Fibroblast of gingiva (primary cell): ENCODE measurements at places on chromosomes 16 and 17.

GRCh38 chr16:70706948-70707465 is 21.2 kb upstream of the MTSS2 start:
- DNase-seq: peak; percentile 96

GRCh38 chr17:38892620-38893019 is 22.8 kb downstream of the LASP1 start:
- DNase-seq: no peak

DNA sequence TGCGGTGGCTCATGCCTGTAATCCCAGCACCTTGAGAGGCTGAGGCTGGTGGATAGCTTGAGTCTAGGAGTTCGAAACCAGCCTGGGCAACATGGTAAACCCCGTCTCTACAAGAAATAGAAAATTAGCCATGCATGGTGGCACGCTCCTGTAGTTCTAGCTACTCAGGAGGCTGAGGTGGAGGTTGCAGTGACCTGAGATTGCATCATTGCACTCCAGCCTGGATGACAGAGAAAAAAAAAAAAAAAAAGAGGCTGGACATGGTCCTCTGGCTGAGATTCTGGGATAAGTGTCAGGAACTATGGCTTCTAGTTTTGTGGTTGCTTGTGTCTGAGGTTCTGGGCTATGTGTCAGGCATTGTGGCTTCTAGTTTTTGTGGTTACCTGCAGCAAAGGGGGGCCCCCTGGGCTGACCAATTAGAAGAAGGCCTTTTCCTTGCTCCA is 7.0 kb downstream of the KSR1 start:
- DNase-seq: no peak

GRCh38 chr17:5078106-5079028 is at the start of gene ZFP3:
Gene ZFP3, plus strand, starts transcription at chr17:5078467. Its CDS starts 13,038 bp downstream, at chr17:5091505.
- peak; percentile 90 for DNase-seq

- DNase-seq: no peak
Observed at GRCh38 chr17:79085154-79085920, 10.7 kb downstream of the ENGASE start.

- no peak for DNase-seq
Observed at GRCh38 chr17:78643326-78643725, 66.1 kb upstream of the DNAH17 start.

DNA sequence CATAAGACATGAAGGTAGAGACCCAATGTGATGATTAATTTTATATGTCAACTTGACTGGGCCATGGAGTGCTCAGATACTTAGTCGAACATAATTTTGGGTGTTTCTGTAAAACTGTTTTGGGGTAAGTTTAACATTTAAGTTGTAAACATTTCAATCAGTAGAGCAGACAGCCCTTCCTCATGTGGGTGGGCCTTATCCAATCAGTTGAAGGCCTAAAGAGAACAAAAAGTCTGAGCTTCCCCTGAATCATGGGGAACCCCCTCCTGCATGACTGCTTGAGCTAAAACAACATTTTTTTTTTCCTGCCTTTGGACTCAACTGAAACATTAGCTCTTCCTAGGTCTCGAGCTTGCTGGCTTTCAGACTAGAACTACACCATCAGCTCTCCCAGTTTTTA is 327.3 kb upstream of the SOX9 start:
- DNase-seq: no peak

- DNase-seq: peak; percentile 56
Observed at GRCh38 chr17:38428643-38429371, 543 bp downstream of the ARHGAP23 start.

DNA sequence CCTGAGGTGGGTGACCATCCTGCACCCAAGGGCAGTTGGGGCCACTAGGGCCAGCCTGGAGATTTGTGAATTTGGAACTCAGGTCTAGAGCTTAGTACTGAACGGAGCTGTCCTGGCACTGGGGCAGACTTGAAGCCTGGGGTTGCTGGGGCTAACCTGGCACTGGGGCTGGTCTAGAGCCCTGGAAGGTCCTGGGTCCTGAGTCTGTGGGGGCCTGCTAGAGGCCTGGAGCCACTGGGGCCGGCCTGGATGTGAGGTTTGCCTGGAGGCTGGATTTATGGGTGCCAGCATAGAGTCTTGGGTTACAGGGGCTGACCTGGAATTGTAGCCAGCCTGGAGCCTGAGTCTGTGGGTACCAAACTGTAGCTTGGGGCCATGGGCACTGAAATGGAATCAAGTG is 1216.9 kb downstream of the CDH11 start:
- DNase-seq: no peak
